Caki2 (cell line): ENCODE measurements at places on chromosomes 1 and 21. TPM values are rescaled to one million over a fixed set of nuclear protein-coding genes. Genes with fewer than 3 reads are reported as not detected.

KPRP gene
- total RNA-seq = not detected in 2 replicates

CA14 gene
- total RNA-seq = not detected in 2 replicates

RLF gene
- total RNA-seq = 4.3 and 5.2 TPM in 2 replicates

FAM72A gene
- total RNA-seq = 5.5 and 5.7 TPM in 2 replicates

GRCh38 chr1:231260351-231260750, 19.3 kb downstream of the GNPAT start:
- no peak for DNase-seq

- no peak for DNase-seq
Measured at GRCh38 chr1:210292231-210292871, 36.4 kb upstream of the HHAT start.

DNA sequence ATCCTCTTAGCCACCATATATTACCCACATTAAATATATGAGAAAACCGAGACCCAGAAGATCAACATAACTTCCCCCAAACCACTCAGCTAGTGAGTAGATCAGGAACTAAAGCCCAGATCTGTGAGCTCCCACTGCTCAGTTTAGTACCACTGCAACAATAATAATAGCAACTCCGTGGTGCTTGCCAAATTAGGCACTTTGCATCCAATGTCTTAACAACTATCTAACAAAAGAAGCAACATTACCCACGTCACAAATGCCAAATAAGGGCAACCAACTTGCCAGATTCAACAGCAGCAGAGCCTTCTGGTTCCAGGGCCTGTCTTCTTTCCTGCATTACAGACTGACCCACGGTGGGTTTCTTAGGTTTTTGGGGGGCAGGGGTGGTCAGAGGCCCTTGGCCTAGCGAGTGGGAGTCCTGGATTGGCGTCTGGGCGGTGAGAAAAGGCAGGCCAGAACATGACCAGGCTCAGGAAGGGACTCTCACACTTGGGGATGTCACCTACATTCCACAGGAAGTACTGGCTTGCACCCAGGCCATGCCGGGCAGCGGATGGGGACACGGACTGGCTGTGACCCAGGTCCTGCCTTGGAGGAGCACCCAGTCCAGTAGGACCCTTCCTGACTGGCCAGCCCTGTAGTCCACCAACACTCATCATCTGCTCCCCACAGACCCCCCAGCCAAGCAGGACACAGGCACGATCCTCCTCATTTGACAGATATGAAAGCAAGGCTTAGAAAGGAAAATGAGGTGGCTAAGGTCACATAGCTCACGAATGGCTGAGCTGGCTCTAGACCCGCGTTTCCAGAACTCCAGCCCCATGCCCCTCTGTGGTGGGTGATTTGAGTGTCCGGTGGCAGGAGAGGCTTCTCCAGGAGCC, 4.6 kb downstream of the HCRTR1 start:
- DNase-seq = no peak

FMN2 gene
- total RNA-seq = 1.3 and 1.9 TPM in 2 replicates

PAQR6 gene
- not detected in 2 replicates for total RNA-seq

- DNase-seq = no peak
Measured at GRCh38 chr1:41707793-41708192, 210.9 kb downstream of the HIVEP3 start.

MARK1 gene
- 1.1 and 2.0 TPM in 2 replicates for total RNA-seq

- DNase-seq = no peak
Measured at GRCh38 chr1:208131621-208132286, 112.4 kb downstream of the PLXNA2 start.

DNA sequence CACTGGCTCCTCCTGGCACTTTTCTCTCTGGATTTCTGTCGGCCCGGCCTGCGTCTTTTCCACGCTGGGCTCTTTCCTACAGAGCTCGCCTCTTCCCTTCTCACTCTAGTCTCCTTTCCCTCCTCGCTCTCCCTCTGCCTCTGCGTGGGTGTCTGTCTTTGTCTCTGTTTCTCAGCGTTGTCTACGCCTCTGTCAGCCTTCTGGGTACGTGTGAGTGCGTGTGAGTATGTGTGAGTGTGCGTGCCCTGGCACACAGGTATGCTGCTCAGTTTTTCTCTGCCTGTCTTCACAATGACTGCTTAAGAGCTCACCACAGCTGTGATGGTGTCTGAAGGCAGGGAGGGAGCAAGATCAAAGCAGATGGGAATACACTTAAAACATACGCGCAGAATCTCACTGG, 77.7 kb downstream of the KIRREL1 start:
- DNase-seq = no peak

DNA sequence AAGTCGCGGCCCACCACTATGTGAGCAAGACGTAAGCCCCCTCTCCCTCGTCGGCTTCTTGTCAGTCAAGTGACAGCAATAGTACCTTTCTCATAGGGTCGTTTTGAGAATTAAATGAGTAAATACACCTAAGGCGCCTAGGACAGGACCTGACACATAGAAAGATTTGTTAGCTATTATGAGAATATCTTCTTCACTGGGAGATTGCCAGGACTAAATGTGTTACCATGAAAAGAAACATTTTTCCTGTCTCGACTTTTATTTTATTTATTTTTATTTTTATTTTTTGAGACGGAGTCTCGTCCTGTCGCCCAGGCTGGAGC, 798 bp downstream of the PMF1 start:
- DNase-seq = no peak
